ENCODE measurements at places on chromosomes 6 and 20.

DNA sequence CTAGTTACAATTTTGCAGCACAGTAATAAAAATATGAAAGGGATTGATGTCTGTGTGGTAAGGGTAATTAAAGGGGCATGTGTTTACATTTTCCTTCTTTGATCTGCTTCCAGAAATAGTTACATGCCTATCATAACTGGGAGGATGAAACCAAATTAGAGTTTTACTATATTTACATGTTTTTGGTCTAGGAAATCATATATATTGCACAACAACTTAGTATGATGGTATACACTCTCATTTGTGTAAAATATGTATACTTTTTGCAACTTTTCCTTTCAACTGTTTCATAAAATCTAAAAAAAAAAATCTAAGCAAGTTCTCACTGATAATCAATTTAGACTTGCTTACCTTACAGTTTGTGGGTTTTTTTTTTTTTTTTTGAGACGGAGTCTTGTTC lies 32.2 kb downstream of the DCBLD1 start:
- no peak for DNase-seq

DNA sequence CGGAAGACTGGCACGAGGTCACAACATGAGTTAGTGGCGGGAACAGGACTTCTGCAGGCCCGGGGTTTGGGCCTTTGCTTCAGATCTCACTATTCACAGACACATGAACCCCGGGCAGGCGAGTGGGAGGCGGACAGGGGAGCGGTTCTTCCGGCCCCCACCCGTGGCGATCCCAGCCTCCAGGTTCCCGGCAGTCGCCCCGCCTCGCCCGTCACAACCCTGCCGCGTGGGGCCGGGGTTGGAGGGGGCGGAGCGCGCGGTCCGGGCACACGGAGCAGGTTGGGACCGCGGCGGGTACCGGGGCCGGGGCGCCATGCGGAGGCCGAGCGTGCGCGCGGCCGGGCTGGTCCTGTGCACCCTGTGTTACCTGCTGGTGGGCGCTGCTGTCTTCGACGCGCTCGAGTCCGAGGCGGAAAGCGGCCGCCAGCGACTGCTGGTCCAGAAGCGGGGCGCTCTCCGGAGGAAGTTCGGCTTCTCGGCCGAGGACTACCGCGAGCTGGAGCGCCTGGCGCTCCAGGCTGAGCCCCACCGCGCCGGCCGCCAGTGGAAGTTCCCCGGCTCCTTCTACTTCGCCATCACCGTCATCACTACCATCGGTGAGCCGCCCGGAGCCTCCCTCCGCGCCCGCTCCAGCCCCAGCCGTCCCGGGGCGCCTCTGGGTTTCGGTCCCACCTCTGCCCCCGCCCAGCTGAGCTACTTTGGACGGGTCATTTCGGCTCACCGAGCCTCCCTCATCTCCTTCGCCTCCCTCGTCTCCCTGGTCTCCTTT lies at the start of gene KCNK15:
Gene KCNK15 (plus strand): TSS at position 268 of the 769 bp plus-strand sequence. CDS start 46 bp downstream, at position 314.
- DNase-seq: peak; percentile 27

- no peak for DNase-seq
Measured at GRCh38 chr6:99979953-99980352, 14.1 kb downstream of the MCHR2 start.

DNA sequence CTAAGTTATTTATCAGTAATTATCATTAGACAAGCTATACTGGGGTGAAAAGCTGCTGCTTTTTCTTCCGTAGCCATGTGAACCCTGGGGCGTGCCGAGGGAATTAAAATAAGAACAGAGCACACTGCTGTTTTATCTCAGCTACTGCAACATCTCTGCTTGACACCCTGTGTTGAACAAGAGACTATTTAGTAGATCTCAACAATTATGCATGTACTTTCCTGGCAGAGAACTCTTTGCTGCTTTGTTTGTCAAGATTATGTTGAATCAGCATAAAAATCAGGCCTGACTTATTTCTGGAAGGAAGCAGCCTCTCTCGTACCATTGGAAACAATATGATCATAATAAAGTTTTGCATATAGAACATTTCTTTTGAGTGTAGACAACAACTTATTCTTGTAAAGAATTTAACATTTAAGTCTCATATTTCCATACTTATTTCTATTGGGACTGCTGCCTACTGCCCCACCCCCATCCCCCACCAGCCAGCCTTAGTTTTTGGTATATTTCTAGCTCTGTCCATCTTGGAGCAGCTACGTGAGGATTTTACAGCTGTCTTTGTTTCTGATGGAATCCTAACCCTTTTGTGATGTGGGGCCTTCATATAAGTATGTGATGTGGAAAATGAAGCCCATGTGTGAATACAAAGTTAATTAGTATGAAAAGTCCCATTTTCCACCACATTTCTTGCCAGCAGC lies 1011.4 kb downstream of the KIF16B start:
- DNase-seq: no peak

GRCh38 chr6:90293319-90293953 lies 3.2 kb downstream of the BACH2 start:
- DNase-seq: no peak

GRCh38 chr20:60993433-60994044 lies 258.5 kb upstream of the CDH4 start:
- DNase-seq: peak; percentile 2

- DNase-seq: peak; percentile 41
Measured at GRCh38 chr6:33075568-33076405, at the start of gene HLA-DPB1. Gene HLA-DPB1, plus strand, starts transcription at chr6:33075990. Its CDS starts 52 bp downstream, at chr6:33076042.

GRCh38 chr6:7232351-7232750 lies 80.6 kb downstream of the SSR1 start:
- DNase-seq: no peak

DNA sequence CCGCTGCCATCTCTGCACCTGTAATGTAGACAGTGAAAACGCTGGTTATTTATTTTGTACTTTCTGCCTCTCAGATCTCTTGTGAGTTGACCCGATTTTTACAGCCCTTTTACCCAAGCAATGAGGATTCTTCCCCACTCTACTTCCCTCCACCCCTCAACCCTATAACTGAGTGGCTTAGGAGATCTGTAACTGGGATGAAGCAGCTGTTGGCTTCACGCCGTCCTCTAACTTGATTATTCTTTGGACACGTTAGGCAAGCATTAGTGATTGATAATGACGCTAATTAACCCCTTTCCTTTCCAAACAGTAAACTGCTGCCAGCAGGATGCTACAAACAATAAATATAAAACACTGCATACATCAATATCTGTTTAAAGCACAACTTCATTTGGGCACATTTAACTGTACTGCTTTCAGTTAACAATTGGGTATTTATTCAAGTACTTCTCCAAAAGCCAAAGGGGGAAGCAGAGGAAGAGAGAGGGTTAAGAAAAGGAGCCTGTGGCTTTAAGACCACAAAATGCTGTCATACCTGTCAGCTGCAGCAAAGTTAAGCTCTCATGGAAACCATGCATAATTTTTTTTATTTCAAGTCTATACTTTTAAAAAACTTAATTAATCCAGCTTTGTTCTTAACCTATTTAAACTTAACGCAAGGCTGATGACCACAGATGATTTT lies 21.2 kb downstream of the TFAP2A start:
- DNase-seq: no peak

GRCh38 chr6:79737172-79737571 lies 106.0 kb downstream of the SH3BGRL2 start:
- DNase-seq: no peak

- DNase-seq: no peak
Measured at GRCh38 chr6:163165922-163166321, 248.6 kb upstream of the QKI start.

DNA sequence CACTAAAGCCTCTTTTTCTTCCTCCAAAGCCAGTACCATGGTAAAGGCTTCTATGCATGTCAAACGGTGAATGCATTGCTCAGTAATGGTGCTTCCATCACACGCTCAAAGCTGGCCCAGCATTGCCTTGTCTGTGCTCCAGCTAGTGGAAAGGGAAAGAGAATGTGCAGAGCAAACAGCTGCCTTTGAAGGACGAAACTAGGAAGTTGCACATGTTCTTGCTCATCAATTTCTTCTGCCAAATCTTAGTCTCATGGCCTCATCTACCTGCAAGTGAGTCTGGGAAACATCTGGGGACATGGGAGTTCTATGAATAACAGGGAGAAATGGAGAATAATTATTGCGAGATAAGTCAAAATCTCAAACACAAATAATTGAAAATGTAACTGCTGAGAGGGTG lies 216.5 kb upstream of the SSTR4 start:
- DNase-seq: no peak

GRCh38 chr6:4474810-4475209 lies 301.4 kb upstream of the CDYL start:
- no peak for DNase-seq

DNA sequence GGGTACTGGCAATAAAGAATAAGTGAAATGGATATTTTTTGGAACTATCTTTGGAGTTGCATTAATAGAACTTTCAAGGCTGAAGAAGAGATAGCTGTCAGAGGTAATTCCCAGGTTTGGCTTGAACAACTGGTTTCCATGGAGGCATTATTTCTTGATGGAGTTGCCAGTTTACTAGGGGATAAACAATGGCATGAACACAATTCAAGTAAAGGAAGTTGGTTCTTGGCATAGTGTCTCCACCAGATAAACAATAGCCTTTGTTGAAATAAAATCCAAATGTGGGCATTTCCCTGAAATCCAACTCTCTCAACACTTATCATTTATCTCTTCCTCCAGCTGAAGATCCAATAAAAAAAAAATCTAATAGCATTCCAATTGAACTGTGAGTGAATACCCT lies 454.9 kb downstream of the C6orf118 start:
- no peak for DNase-seq
